Heart right ventricle (tissue), 16 donors: ENCODE measurements at places on chromosomes 11 and 22. TPM values are rescaled to one million over a fixed set of nuclear protein-coding genes. Genes with fewer than 3 reads are reported as not detected.

Gene GRIA4
- total RNA-seq: not detected

Gene FOLR1
- 0.23 TPM for total RNA-seq

Gene SCN2B
- total RNA-seq: 26.4 TPM

Gene CLDN5
- total RNA-seq: 72.7 TPM

DNA sequence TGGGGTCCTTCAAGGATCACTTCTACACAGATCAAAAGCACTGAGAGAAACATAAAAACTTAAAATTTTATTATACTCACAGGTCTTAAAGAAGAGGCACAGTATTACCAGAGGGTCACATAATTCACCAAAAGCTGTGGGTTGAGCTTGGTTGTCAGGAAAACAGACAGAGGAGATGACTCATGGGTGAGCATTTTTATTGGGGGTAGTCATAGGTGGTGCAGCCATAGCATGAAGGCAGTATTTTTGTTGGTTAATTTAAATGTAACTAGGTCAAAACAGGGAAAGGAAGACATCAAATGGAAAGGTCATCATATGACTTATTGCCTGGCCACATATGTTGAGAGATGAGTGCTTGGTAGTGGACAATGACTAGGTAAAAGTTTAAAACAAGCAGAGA is 24.2 kb downstream of the OR5B17 start:
- DNase-seq: no peak

- no peak for DNase-seq
These were observed 44.2 kb upstream of the LINC01488 start for GRCh38 chr11:69437001-69437875.

GRCh38 chr11:117279711-117280376 is 11.3 kb upstream of the BACE1-AS start:
- no peak for DNase-seq

- no peak for DNase-seq
These were observed 1474.2 kb downstream of the FAM181B start for GRCh38 chr11:81259471-81259870.
